T-helper 2 cell treated with Interferon-gamma antibody and Interleukin-4, amounts not matched to agents 100 ng/mL and 5 ng/mL, for 36 hours (primary cell): ENCODE measurements at places on chromosomes 6 and 20. TPM values are rescaled to one million over a fixed set of nuclear protein-coding genes. Genes with fewer than 3 reads are reported as not detected.

The CST7 gene
- total RNA-seq = 78.4 and 80.0 TPM in 2 replicates

The DNAH8 gene
- total RNA-seq = 0.02 and 0.32 TPM in 2 replicates

The LPA gene
- total RNA-seq = not detected in 2 replicates

The SIRPB1 gene
- 2.0 and 3.6 TPM in 2 replicates for total RNA-seq

The RPRD1B gene
- 34.4 and 46.6 TPM in 2 replicates for total RNA-seq

The SYCP2 gene
- 8.5 and 9.0 TPM in 2 replicates for total RNA-seq
